BJ (cell line): ENCODE measurements at places on chromosomes 5 and 9.

DNA sequence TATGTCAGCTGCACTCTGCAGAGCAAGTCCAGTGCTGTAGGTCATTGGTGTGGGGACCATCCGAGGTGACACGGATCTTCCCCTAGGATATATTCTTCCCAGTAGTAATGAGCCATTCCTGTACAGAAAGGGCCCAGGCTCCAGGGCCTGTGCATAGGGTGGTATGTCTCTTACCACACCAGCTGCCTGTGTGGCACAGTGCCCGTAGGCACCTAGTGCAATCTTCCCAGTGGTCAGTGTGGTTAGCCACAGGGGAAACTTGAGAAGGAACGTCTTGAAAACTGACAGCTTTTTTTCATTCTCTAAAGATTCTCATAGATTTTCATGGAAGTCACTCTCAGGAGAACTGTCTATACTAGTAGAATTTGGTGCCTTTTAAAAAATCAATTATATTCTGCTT lies 39.8 kb downstream of the CYSTM1 start:
- no peak for DNase-seq

DNA sequence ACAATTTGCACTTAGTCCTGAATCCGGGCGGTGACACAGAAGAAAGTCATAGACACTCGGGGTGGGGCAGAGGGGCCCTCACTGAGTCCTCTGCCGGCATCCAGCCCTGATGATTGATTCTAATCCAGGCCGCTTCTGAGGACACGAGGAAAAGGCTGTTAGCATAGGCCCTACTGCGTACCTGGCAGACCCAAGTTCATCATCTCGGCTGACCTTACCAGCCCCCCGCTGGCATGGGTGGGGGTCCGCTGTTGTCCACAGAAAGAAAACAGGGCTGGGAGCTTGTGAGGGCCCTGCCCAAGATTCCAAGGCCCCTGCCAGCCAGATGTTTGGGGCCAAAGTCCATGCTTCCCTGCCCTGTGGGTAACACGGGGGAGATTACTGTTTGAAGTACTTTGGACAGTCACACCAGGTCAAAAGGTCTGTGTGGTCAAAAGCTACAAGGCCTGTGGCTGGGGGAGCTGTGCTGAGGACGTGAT lies 24.5 kb downstream of the ERGIC1 start:
- DNase-seq, result no peak

DNA sequence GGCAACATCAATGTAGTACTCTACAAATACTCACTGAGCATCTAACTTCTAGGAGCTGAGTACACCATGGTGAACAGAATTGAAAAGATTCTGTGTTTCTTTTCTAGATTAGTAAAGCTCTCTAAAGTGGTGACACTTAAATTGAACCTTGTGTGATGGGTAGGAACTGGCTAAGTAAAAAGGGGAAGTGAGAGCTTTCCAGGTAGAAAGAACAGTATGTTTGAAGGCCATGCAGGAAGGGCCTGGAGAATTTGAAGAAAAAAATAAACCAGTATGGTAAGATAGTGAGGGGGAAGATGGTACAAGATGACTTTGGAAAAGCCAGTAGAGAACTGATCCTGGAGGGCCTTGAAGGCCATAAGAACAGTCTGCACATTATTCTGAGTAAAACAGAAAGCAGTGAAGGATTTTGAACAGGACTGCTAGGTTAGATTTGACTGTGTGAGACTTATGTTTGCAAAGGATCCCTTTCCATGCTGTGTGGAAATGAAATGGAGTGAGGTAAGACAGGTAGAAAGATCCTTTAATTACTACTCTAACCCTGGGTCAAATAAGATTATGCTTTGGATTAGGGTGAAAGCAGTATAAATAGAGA lies 46.7 kb upstream of the UBQLN1 start:
- DNase-seq, result no peak

DNA sequence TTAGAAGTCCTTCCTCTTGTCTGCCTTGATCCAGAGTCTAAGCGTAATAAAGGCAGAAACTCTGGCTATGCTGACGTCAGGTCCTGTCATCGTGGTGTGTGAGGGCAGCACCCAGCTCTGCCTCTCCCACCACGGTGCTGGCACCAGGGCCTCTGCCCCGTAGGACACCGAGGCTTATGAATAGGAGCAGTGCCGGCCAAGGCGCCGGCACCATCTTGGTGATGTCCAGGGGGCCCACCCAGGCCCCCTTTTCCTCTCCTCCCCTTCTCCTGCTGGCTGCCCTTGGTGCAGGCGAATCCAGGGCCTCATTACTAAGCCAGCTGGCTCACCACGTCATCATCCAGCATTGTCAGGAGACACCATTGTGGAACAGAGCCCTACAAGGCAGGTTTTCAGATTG lies 252.3 kb downstream of the FANCC start:
- no peak for DNase-seq

- DNase-seq, result no peak
Observed at GRCh38 chr9:84216151-84216550, 124.4 kb downstream of the SLC28A3 start.

GRCh38 chr5:143635146-143635752 lies 176.7 kb upstream of the HMHB1 start:
- no peak for DNase-seq

- no peak for DNase-seq
Observed at GRCh38 chr9:129626079-129626624, at the start of gene NTMT1. TSS of gene NTMT1 (plus strand) at chr9:129626163. CDS start at chr9:129632704, 6,541 bp downstream.

GRCh38 chr9:133782157-133783130 lies 44.3 kb upstream of the SARDH start:
- no peak for DNase-seq

DNA sequence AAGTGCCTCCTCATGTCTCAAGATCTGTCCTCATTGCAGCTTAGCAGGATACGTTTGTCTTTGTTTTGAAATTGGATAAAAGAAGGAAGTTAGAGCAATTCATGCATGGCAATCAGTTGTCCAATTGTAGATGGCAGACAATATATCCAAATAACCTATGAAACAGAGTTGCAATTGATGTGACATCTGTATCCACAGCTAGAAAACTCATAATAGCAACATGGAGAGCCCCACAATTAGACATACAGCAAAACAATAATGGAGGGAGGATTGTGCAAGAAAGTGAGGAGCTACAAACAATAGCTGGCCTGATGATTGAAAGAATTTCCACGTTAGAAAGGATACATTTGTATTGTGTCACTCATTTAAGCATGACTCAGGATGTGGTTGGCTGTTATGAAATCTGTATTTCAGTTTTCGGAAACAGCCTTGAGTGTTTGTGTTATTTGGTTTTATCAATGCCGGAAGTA lies 132.0 kb downstream of the FAM174A start:
- no peak for DNase-seq

- no peak for DNase-seq
Observed at GRCh38 chr5:591746-592145, 20.4 kb upstream of the CEP72 start.

DNA sequence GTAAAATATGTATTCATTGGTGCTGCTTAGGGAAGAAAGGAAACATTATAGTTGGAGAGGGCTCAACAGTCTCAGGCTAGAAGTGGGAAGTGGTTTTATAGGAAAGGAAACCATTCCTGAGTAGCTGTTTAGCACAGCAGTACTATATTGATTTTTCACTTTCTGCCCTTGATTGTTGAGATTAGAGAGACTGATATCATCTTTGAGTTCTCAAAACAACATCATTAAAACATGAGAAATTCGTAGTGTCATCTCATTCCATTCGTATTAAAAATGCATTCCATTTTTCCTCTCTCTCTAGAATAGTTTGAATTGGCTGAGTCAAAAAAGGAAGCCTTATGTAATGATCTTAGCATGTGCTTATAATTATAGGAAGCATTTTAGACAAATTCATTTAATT lies 14.1 kb downstream of the POLR3G start:
- peak; percentile 61 for DNase-seq

DNA sequence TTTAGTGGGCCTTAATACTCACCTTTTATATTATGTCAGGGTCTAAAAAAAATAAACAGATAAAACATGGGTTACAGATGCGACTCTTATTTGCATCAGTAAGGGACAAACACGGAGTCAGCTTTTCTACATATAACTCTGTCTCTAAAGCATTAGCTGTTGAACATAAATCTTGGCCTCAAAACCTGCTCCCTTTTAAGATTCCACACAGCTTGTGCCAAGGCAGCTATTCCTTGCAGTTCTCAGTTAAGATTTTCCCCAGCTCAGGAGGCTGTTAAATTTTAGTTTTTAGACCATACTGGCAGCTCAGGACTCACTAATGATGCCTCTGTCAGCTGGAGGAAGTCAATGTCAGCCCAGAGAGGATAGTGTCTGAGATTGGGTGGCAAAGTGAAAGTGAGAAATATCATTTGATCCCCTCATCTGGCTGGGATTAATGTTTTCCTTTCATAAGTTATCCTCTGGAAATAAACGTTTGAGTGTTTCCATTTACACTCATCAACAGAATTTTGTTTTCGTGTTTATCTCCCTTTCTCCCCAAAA lies 287.5 kb downstream of the ELAVL2 start:
- DNase-seq, result no peak

GRCh38 chr5:165003283-165003682 lies 1497.9 kb downstream of the MAT2B start:
- DNase-seq, result no peak

DNA sequence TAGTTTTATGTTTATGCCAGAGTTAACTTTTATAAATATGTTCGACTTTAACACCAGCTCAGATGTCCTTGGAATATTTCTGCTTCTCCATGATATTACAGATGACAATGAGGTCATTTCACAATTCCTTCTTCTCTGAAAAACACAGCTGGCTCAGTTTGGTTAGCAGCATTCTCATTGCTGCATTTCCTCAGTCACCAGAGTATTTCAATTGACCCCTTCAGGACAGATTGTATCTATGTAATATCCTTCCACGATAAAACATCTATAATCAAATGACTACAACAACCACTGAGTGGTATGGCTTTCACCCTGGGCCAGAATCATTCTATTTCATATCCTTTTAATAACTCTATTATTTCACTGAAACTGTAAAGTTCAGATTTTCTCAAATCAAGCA lies 148.7 kb downstream of the OXCT1 start:
- DNase-seq, result no peak

- DNase-seq, result no peak
Observed at GRCh38 chr5:82277613-82277986, 554 bp downstream of the RPS23 start.

DNA sequence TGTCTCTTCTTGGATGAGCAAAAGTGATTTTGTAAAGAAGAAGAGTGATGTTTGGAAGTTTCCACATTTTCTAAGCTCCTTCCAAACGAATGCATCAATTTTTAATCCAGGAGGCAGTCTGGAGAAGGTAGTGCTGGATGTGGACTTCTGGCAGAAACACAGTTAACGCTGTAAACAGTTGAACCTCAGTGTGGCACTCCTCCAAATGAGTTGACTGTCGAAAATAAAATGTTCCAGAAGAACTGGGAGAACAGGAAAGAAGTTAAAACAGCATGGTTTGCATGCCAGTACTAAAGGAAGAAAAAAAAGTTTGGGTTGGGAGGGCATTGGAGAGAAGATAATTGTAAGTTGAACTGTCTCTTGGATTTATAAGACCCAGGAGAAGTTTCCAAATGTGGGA lies 6.5 kb downstream of the ZNF462 start:
- no peak for DNase-seq

DNA sequence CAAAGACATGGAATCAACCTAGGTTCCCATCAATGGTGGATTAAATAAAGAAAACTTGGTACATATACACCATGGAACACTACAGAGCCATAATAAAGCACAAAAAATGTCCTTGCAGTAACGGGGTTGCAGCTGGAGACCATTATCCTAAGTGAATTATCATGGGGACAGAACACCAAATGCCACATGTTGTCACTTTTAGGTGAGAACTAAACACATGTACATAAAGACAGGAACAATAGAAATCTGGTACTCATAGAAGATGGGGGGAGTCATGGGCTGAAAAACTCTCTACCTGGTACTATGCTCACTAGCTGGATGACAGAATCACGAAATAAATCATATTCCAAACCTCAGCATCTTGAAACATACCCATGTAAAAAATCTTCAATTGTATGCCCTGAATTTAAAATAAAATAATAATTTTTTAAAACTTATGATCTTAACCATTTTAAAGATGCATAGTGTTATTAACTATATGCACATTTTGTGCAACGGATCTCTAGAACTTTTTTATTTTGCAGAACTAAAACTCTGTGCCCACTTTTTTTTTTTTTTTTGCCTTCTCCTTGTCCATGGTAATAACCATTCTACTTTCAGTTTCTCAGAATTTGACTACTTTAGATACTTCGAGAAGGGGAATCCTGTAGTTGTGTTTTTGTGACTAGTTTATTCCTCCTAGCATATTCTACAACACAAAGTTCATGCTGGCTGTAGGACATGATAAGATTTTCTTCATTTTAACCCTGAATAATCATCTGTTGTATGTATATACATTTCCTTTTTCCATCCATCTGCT lies 1081.6 kb upstream of the ACO1 start:
- DNase-seq, result no peak

- DNase-seq, result no peak
Observed at GRCh38 chr5:176564002-176564401, 14.9 kb downstream of the CDHR2 start.

DNA sequence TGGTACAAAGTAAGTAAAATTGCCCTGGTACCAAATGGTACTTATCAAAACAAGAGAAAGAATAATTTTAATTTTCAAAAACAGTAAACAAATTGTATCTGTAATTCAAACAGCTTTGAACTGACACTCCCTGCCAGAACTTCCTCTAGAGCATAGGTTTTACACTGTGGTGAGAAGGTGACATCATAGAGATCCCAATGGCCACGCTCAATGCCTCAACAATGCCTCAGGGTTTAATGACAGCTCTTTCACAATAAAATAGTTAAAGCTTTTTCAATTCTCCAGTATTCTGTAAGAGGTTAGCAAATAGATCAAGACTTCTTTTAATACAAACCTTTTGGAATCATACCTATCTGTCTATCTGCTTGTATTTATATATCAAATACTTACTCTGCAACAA lies 437.1 kb downstream of the PRR16 start:
- no peak for DNase-seq

DNA sequence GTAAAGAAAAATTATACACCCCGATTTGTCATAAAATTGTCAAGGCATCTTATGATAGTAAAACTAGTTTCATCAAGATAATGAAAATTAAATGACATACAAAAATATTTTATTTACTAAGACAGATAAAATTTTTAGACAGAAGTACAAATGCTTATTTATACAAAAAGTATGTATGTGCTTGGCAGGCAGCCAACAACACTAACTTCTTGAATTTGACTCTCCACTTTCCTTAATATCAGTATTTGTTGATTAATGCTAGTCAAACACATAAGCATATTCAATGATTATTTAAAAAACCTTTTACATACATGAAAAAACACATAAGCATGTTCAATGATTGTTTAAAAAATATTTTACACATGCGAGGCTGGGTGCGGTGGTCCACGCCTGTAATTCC lies 1079.9 kb upstream of the CDH6 start:
- DNase-seq, result no peak
